Activated CD4-positive, alpha-beta T cell treated with anti-CD3 and anti-CD28 coated beads for 36 hours (primary cell): ENCODE measurements at places on chromosomes 7 and 10.

GRCh38 chr10:107848726-107849360 lies 684.3 kb upstream of the SORCS1 start:
- DNase-seq: no peak

GRCh38 chr7:12064586-12065127 lies 146.4 kb upstream of the TMEM106B start:
- no peak for DNase-seq

- no peak for DNase-seq
Observed at GRCh38 chr10:117260084-117260483, 19.2 kb downstream of the SLC18A2 start.

GRCh38 chr10:89929282-89930026 lies 228.1 kb downstream of the KIF20B start:
- no peak for DNase-seq

- no peak for DNase-seq
Observed at GRCh38 chr10:124308056-124308645, 110.6 kb downstream of the OAT start.

DNA sequence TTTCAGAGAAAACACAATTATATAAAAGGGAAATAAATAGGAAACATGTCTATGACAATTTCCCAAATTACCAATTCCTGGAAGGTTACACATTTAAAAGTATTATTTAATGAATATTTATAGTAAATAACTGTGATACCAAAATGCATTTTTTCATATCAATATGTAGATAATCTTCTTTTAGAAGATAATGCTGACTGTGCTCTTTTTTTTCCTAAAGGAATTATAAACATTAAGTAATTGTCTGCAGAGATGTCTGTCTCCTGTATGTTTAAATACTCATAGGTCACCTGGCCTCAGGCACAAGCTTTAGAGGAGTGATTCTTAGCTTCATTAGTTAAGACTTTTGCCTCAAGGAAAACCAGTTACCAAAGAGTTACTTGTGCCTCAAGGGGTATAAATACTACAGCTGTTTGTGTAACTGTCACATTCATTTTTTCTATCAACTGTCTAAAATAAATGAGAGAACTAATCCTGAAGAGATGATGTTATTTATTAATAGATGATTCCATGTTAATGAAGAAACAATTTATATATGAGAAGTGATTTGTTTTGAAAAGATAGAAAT lies 77.1 kb downstream of the DNAJC1 start:
- no peak for DNase-seq

DNA sequence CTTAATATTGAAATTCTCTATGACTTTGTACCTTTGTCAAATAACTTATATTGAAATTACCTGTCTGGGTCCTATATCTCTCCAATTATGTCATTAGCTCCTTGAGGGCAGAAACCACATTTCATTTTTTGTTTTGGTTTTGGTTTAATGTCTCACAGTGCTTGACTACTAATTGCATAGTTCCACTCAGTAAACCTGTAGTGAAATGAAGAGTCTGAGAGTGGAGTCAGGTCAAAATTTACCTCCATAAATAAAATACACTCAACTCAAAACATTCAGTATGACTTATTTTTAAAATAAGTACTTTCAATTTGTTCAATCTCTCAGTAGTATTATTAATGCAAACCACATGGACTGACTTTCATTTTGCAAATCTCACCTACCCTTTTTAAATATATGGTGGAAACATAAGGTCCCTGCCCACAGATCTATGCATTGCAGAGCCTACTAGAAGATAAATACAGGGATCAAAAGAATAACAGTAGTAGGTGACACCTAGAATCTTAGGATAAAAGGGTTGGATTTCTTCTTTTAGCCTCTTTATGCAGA lies 32.5 kb downstream of the PDE1C start:
- no peak for DNase-seq

DNA sequence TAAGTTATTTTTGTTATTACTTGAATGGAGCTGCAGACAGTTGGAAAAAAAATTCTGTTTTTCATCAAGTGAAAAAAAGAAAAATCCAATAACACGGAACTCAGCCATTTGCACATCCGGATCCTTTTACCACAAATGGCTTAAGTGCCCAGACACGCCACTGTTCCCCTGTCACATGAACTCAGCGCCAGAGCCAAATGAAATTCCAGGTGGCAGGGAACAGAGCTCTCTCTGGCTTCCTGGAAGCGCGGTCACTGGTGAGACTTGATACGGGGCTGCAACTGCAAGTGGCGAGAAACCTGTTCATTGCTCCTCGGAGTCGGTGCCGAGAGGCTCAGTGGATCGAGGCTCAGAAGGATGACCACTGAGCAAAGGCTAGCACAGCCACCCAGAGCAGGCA lies 60.8 kb upstream of the NPTX2 start:
- DNase-seq: no peak

DNA sequence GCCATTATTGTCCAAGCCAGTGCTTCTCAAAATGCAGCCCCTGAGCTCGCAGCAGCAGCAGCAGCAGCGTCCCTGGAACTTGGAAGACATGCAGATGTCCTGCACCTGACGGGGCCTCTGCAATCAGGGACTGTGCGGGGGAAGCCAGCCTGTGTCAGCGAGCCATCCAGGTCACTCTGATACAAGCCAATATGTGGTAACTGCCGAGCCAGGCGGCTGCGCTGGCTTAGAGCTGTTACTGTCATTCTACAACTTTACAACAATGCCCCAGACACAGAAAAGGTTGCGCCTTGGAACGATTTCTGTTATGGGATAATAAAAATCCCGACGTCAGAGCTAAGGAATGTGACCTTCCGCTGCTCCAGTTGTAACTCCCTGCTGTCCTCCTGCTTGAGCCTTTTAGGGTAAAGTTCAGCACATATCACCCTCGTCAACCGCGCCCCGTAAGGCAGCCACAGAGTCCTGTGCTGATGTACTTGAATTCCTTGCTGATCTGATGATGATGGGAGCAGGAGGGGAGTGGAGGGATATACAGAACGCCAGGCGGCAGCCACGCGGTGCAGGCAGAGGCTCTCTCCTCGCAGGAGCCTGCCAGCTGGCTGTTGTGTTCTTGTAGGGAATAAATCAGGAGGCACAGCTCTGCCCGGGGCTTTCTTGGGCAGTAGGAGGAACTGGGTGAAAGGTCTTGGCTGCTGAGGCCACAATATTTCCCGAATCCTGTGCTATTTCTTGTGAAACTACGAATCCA lies 20.0 kb upstream of the CRYGN start:
- no peak for DNase-seq

DNA sequence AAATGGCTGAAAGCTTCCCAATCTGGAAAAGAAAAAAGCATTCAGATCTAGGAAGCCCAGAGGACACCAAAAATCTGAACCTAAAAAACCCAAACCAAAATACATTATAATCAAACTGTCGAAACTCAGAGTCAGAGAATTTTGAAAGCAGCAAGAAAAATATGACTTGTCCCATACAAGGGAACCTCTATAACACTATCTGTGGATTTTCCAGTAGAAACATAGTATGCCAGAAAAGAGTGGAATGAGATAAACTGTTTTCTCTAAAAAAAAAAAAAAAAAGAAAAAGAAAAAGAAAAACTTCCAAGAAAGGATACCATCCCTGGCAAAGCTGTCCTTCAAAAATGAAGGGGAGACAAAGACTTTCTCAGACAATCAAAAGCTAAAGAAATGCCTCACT lies 179.0 kb downstream of the POM121L12 start:
- no peak for DNase-seq

- no peak for DNase-seq
Observed at GRCh38 chr7:159008417-159008816, 136.2 kb downstream of the VIPR2 start.

DNA sequence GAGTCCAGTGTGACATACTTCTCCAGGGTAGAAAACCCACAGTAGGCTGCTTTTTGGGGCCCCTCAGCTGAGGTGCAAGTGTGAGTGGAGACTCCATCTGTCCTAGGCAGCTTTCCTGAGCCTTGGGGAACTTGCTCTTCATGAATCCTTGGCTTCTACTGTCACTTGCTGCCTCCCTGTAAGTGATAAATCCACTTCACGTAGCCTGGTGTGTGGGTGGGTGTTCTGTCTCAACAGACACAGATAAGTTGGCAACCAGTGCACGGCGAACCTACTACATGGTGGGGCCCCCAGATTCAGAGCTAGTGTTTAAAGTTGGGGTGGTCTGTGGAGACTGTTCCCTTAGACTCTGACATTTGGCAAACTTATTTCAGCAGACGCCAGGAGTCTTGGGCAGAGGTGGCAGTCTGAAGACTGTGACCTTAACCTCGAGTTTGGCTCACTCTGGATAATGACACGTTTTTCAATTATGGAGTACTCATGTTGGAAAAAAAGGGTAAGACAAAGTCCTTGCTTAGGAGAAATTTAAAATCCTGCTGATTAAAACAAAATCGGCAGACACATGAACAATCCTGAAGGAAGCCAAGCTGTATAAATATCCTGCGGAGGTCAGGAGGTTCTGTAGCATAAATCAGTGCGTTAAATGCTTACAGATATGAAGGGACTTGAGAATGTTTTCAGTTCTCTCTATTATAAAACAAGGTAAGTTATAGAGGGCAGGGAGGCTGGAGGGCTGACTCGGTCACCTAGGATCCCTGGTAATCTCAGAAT lies 376.9 kb downstream of the PHTF2 start:
- no peak for DNase-seq

GRCh38 chr7:156039971-156040677 lies 227.9 kb upstream of the SHH start:
- DNase-seq: no peak

GRCh38 chr7:151124899-151125399 lies 38.7 kb downstream of the AGAP3 start:
- no peak for DNase-seq

DNA sequence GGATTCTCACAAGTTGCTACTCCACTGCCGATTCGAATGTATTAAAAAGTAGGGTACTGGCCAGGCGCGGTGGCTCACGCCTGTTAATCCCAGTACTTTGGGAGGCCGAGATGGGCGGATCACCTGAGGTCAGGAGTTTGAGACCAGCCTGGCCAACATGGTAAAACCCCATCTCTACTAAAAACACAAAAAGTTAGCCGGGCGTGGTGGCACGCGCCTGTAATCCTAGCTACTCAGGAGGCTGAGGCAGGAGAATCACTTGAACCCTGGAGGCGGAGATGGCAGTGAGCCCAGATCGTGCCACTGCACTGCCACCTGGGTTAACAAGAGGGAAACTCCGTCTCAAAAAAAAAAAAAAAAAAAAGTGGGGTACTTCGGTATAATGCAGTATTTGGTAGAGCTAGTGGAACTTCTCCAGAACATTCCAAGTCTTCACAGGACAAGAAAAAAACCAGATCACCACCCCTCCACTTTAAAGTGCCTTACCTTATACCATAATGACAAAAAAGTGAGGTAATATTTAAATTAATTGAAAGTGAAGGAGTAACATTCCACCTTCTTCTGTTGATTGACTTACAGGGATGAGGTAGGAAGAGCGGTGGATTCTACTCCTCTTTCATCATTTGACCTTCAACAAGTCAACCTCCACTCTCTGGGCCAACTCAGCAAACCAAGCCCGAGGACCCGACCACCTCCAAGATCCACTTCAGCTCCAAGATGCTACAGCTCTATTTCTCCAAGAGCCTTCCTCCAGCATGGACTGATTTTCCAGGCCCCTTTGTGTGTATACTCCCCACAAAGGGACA lies 2.0 kb downstream of the BAZ1B start:
- DNase-seq: peak; percentile 61

GRCh38 chr7:7568553-7568952 lies 1.9 kb downstream of the MIOS start:
- DNase-seq: no peak

DNA sequence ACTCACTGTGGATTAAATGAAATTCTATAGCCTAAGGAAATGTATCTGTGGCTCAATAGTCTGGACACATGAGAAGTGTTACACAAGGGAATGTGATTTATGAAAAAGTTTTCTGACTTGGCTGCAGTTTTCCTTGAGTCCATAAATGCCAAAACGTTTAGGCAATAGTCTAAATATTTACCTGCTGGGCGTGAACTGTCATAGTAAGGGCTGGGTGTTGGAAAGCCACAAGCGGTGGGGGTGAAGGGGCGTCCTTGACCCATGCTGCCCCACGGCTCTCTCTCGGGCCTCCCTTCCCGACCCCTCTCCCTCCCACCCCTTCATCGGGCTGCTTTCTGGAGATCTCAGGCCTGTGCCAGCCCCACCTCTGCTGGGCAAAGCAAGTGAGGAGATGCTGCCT lies 223.7 kb downstream of the BUB3 start:
- no peak for DNase-seq

DNA sequence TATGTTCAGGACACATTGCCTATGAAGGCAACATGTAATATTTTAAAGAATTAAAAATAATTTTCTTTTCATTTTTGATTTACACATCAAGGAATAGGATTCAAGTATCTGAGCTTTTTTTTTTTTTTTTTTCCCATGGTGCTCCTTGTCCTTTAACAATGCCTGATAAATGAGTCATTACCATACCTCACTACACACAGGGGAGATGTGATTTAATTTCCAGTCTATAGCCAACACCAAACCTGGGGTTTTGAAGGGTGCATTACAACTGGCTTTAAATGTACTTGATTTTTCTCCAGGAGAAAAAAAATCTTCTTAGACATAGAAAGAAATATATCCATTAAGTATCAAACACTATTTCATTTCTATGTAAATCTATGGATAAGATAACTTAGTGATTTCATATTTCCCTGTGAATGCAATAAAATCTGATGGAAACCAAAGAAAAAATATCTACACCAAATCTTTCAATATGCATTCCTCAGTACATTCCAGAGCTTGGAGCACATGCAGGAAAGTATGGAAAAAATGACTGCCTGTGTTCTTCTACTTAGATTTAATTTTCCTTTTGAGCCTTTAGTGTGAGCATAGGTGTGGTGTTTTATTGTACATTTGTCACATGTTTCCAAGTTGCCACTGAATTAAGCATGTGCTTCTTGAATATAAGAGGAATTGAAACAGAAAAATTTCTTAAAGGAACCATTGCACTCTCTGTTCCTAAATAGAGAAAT lies 204.8 kb upstream of the MEOX2 start:
- no peak for DNase-seq

DNA sequence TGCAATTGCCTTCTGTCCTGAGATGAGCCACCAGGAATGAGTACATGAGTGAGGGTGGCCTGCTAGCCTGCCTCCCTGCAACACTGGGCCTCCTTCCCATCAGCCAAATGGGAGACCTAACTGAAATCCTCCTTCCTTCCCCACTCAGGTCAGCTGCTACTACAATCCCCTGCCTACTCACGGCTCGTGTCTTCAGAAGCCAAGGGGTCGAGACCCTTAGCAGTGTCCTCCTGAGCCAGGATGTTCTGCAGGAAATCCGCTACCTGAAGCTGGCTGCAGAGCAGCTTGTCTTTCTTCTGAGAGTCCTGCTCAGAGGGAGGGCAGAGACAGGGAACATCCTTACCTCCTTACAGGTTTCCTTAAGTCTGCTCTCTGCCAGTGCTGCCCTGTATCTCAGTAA lies 1.2 kb downstream of the ZWINT start:
- DNase-seq: no peak

GRCh38 chr10:5640501-5640900 lies 25.9 kb downstream of the ASB13 start:
- no peak for DNase-seq

DNA sequence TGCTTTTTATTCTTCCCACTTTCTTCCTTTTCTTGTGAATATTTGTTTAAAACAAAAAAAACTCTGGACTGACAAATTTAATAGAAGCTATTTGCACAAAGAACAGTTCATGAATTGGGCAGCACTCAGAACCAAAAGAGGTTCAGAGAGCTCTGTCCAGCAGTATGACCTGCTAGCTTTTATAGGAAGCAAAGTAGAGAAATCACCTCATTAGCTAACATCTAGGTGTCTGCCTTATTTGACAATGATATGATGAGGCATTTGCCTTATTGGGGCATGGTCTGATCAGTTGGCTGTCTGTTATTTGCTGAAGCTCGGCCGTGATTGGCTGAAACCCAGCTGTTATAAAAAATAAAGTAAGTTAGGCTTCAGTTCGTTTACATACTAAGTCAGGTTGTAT lies 819 bp upstream of the TRIM4 start:
- no peak for DNase-seq

GRCh38 chr10:79266543-79267312 lies 80.5 kb upstream of the PPIF start:
- DNase-seq: peak; percentile 54
